ENCODE measurements at places on chromosomes 5 and 9. TPM values are rescaled to one million over a fixed set of nuclear protein-coding genes. Genes with fewer than 3 reads are reported as not detected.

FOXD4L5 gene
- polyA plus RNA-seq = not detected

CNTFR gene
- 4.7 TPM for polyA plus RNA-seq

SHISAL2B gene
- polyA plus RNA-seq = not detected

ECSCR gene
- polyA plus RNA-seq = 32.8 TPM

AQP3 gene
- polyA plus RNA-seq = 5.6 TPM

SUB1 gene
- polyA plus RNA-seq = 185 TPM

MAN1B1 gene
- 44.0 TPM for polyA plus RNA-seq

C9orf85 gene
- polyA plus RNA-seq = 14.3 TPM

TLX3 gene
- 0.05 TPM for polyA plus RNA-seq

LURAP1L gene
- 5.9 TPM for polyA plus RNA-seq
